ENCODE measurements at places on chromosomes 5 and 9.

- no peak for DNase-seq
These were observed 272.8 kb downstream of the DENND1A start for GRCh38 chr9:123657099-123657498.

DNA sequence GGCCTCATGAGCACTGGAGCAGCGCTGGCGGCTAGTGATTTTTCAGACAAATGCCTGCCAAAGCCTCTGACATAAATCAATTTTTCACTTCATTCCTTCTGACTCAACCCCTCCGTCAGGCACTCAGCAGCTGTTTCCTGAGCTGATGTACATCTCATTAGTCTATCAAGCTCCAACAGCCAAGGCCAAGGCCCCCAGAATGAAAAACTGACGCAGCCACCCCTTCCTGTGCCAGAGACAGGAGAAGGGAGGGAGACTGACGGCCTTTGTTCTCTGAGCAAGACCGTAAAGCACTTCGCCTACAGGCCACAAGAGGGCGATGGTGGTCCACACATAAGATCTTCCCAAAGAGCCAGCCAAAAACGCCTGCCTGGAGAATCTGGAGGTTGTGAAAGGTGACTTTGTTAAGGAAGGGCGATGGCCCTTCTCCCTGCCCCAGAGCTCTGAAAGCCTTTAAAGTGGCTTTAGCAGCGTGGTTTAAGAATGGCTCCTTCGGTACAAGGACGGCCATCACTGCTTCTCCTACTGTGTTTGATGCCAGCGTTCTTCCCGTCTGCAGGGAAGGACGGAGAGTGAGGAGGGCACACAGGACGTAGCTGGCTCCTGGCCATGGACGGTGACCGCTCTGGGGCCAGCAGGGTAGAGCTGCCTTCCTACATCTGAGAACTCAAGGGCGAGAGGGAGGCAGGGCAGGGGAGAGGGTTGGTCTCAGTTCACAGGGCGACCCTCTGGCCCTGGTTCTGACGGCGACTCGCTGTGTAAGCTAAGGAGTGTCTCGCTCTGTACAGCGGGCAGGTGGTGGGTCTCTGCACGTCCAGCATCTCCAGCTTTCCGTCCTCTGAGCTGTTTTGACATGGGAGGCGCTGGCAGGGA, 37.0 kb downstream of the ALG2 start:
- DNase-seq, result peak; percentile 78

DNA sequence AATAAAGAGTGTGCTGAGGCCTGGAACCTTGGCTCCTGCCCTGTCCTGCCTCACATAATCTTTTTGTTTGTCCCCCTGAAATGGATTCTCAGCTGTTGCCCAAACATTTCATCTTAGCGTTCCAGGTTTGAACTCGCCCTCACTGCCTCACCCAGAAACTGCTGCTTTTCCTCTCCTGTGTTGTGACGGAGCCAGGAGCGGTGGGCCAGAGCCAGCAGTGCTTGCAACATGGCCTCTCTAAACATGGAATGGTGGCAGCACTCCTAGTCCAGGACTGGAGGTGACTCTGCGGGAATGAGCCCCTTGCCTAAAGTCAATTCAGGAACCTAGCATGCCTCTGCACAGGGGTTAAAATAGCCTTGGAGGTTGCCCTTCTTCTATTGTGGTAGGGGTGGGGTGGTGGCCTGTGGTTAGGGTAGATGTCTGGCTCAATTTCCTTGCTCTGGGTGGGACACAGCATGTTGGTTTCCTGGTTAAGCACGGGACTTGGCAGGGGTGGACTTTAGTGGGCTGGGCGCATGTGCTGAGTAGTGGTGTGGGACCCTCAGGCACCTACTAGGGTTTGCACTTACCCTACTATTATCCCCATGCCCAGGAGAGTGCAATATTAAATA, 101.6 kb downstream of the SLC25A46 start:
- no peak for DNase-seq

- DNase-seq, result no peak
These were observed 30.7 kb downstream of the ZNF354A start for GRCh38 chr5:178699681-178700253.

DNA sequence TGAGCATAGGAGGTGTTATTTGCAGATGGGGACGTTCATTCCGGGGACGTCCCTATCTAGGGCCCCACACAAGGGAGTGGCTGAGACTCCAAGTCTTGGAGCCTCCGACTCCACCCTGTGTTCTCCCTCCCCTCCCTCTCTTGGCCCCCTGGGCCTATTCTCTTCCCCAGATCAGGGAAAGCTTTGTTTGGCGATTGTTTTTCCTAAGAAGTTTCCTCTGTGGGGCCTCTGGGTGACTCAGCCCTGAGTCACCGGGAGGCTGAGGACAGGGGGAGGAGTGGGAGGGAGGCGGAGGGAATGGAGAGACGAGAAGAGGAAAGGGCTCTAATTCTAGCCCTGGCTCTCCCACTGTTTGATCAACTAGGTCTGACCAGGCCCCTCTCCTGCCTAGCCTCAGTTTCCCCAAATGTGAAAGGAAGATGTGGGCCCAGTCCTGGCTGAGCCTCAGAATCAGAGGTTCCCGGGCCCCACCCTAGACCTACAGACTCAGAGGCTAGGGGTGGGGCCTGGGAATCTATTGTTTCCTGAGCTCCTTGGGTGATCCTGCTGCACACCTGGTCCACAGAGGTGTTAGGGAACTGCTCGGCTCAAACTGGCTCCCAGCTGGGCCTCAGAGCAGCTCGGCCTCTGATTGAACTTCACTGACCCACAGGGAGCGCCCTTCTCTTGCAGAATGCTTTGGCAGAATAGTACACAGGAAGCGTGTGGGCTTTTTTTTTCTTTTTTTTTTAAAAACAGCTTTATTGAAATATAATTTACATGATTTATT, 19.2 kb downstream of the GSN start:
- no peak for DNase-seq

GRCh38 chr5:1999794-2000193, 117.1 kb upstream of the IRX4 start:
- DNase-seq, result no peak
